ENCODE measurements at places on chromosomes 3 and 15. TPM values are rescaled to one million over a fixed set of nuclear protein-coding genes. Genes with fewer than 3 reads are reported as not detected.

Gene ARPIN
- 12.8 TPM for total RNA-seq

Gene DNASE1L3
- total RNA-seq = 1.3 TPM

Gene COPS2
- 44.0 TPM for total RNA-seq

Gene SCN11A
- not detected for total RNA-seq

Gene ST3GAL6
- 28.8 TPM for total RNA-seq

Gene FETUB
- total RNA-seq = not detected

Gene MAGEL2
- total RNA-seq = not detected

Gene TIGIT
- not detected for total RNA-seq

Gene EPHB1
- total RNA-seq = 0.67 TPM

Gene PLXNA1
- 16.5 TPM for total RNA-seq

Gene AGBL1
- total RNA-seq = not detected

Gene TGM4
- 0.07 TPM for total RNA-seq

Gene TATDN2
- 10.3 TPM for total RNA-seq

Gene GOLGA8J
- not detected for total RNA-seq
